ENCODE measurements at places on chromosomes 6 and 20.
A peak's percentile ranks its signal among the peaks of the same experiment; 100 is the strongest.

DNA sequence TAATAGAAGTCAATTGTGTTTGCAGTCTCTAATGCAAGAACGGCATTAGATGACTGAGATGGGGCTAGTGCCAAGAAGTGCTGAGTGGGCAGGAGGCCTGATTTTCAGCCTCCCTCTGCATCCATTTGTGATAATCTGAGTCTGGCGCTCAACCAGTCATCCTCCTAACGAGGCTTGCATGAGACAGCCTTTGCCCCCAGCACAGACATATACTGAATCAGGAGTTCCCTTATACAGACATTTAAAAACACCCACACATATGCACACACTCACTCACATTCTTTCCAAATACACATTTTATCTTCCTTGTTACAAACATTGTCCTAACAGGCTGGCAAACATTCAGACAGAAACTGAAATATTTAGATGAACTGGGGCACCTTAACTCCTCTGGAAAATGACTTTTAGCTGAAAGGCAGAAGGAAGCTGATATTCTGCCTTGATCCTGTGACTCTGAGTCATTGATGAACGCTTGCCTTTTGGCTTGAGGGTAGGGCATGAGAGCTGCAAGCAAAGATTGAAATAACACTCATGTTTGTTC, 562.3 kb downstream of the DHX35 start:
- no peak for DNase-seq

- no peak for DNase-seq
Observed at GRCh38 chr6:19660123-19660910, 176.9 kb upstream of the ID4 start.

- no peak for DNase-seq
Observed at GRCh38 chr20:47263080-47263464, 93.4 kb downstream of the ZMYND8 start.

GRCh38 chr6:25788305-25788922, 33.9 kb downstream of the SLC17A4 start:
- DNase-seq = no peak

DNA sequence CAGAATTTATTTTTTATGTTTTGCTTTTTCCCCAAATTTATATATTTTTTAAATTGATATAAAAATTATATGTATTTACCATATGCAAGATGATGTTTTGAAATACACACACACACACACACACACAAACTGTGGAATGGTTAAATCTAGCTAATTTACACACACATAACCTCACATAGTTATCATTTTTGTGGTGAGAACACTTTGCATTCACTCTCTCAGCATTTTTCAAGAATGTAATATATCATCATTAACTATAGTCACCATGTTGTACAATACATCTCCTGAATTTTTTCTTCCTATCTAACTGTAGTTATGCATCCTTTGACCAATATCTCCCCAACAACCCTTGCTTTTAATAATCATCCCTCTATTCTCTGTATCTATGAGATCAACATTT, 52.2 kb downstream of the GFRAL start:
- no peak for DNase-seq

- DNase-seq = peak; percentile 55
Observed at GRCh38 chr6:32796848-32797776, 19.7 kb downstream of the HLA-DOB start.

- DNase-seq = no peak
Observed at GRCh38 chr6:6616656-6617055, 28.1 kb downstream of the LY86 start.

- DNase-seq = no peak
Observed at GRCh38 chr20:38799203-38799602, 6.3 kb upstream of the PPP1R16B start.

DNA sequence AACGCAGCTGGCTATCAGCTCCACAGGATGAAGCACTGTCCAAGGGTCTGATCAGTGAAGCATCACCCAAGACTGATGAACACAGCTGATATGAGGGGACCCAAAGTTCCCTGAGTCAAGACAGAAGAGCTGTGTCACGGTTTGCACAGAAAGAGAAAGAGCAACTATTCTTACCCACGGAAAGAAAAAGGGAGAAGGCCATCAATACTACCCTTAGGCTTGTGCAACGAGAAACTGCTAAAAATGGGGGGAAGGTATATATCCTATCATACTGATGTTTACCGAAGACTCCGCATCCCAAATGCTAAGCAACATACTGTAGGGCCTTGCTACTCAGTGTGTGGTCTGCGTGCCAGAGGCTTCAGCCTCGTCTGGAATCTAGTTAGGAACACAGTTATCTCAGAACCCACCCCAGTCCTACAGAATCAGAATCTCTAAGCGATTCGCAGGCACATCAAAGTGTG, 665 bp downstream of the FASTKD5 start:
- DNase-seq = no peak

- no peak for DNase-seq
Observed at GRCh38 chr6:125314009-125314581, 12.3 kb upstream of the HDDC2 start.

DNA sequence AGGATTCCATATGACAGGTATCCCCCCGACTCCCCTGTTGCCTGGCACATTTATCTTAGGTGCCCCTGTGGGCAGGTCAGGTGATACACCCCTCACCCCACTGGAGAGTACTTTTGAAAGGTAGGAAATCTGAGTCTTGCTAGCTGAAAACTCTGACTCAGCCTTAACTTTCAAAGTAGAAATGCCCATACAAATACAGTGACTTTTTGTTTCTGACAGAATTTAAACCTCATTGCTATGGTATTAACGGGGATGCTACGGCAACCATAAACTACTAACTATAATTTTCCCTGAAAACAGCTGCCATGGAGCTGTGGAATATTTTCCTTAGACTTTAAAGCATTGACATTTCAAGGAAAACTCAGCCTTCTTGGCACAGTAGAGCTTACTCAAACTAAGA, 536.0 kb downstream of the RFPL4B start:
- DNase-seq = no peak

DNA sequence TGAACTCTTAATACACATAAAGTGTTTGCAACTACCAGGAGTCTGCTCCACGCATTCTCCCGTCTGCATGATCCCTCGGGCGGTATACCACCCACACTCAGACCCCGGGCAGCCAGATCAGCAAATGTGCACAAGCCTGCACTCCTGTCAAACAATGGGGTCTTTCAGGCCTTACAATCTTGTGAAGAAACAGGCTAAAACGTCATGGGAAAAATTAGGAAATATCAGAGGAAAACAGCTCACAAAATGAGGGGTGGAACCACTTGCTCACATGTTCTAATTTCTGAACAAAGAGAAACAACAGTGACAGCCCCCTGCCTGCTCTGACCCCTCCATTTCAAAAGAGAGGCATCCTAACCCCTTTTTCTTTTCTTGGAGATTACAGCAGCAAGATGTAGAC, 69.4 kb downstream of the BACH2 start:
- DNase-seq = no peak

GRCh38 chr6:90106449-90106848, 190.2 kb downstream of the BACH2 start:
- DNase-seq = no peak

DNA sequence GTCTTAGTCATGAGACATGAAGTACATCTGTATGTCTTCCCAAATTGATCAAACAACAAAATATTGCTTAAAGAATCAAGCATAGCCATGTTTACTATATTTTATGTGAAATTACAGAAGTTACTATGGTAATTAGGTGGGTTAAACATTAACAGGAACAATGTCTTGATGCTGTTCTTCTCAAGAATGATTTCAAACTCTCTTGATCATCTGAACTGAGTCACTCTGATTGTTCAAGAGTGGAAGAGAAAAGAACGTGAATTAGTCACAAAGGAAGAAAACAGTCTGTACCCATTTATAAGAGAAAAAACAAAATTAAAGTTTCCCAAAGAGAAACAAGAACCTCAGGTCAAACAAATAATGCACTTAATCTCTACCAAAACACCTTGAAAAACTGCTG, 62.2 kb upstream of the NUP153 start:
- DNase-seq = no peak

GRCh38 chr6:17395112-17395511, 1.7 kb downstream of the CAP2 start:
- DNase-seq = no peak

GRCh38 chr6:79544939-79545450, 7.8 kb upstream of the LCA5 start:
- no peak for DNase-seq

DNA sequence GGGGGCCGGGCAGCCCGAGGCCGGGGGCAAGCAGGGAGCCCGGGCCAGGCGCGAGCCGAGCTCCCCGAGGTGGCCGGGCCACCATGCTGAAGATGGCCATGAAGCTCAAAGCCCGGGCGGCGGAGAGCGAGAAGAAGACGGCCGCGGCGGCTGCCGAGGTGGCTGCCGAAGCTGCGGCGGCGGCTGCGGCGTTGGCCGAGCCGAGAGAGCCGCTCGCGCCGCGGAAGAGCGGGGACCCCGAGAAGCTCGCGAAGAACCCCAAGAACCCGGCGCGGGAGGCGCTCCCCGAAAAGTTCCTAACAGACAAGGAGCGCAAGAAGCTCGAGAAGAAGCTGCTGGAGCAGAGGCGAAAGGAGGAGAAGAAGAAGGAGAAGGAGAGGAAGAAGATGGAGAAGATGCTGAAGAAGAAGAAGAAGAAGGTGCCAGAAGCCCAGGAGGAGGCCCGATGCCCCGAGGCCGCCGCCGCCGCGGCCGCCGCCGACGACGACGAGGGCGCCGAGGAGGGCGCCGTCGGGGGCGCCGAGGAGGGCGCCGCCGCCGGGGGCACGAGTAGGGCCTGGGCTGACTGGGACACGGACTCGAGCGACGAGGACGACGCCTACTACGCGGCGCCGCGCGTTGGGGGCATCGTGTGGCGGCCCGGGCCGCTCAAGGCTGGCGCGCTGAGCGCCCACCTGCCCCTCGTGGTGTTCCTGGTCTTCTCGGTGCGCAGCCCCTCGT, 37.4 kb downstream of the GNAS start:
- DNase-seq = no peak

All from stimulated activated CD8-positive, alpha-beta memory T cell treated with anti-CD3 and anti-CD28 coated beads, Interleukin-7, amount 100 ng/mL, for 1 hour (primary cell).